NCI-H82 (cell line): ENCODE measurements at places on chromosomes 16 and 17.
A peak's percentile ranks its signal among the peaks of the same experiment; 100 is the strongest.

- no peak for DNase-seq
Measured at GRCh38 chr16:73505577-73505976, 457.6 kb upstream of the ZFHX3 start.

GRCh38 chr16:58448890-58449289 lies 51.1 kb upstream of the NDRG4 start:
- DNase-seq, result no peak

- no peak for DNase-seq
Measured at GRCh38 chr17:29159306-29159860, 20.8 kb downstream of the MYO18A start.

DNA sequence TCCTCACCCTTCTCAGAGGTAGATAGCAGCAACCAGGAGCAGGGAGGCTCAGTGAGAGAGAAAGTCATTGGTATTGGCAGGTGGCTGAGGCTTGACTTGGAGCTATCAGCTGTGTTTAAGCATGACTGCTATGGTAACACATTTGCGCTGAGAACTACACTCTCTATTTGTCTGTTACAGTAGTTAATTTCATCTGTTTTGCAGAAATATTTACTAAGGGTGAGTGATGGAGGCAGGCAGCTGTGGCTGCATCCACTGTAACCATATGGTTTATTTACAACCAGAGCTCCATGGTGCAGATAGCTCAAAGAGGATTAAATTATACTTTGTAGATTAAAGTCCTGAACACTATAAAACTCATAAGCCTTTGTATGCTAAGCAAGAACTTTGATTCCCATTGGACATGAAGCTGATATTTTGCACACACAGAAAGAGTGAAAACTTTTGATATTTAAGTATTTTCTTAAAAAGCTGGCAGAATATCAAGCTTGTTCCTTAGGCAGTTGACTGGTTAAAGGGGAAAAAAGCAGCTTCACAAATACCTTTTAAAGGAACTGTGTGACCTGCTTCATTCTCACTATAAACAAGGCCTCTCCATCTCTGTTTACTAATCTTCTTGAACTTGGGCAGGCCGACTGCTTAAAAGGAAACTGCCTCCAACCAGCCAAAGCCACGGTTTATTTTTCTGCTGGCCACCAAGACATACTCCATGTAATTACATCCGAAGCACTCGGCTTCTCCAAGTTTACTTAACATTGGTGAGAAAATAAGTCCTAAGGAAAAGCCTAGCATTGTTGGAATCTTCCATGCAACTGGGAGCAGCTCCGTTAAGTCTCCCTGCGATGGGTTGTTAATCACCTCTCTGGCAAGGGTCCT lies 299.8 kb upstream of the ZFHX3 start:
- peak; percentile 39 for DNase-seq

GRCh38 chr16:2842340-2843000 lies 12.4 kb downstream of the ZG16B start:
- DNase-seq, result peak; percentile 42

DNA sequence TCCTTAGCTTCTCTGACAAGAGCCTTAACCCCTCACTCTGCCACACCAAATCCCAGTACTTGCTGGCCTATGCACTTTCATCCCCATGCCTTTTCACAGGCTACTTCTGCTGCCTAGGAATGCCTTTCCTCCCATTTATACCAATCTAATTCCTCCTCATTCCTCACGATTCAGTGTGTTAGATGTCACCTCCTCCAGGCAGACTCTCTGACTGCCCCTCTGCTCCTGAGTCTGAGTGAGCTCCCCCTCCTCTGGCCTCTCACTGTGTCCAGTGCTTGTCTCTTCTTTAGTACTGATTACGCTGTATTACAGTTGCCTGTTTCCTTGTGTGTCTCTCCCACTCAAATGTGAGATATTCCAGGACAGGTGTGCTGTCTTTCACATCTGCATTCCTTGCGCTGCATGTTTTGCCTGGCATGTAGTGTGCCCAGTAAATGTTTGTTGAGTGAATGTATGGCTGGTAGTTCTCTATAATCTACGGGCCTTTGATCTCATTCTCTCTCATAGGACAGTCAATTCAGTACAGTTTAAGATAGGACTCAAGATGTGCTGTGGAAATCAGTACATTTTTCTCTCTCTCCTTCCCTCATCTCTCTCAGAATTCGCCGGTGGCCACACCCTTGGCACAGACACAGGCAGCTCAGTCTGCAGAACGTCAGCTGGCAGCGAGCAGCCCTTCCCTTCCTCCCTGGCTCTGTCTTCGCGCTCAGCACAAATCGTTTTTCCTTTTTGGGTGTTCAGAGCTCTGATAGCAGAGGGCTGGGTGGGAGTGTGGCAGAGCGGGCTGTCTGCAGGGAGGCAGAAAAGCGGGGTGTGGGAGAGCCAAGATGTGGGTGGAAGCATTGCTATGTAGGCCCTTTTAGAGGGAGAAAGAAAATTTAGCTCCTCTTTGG lies 18.5 kb downstream of the ARL4D start:
- DNase-seq, result no peak
